ENCODE measurements at places on chromosomes 7 and 10.

- DNase-seq, result no peak
These were observed 388.3 kb upstream of the ETV1 start for GRCh38 chr7:14377646-14378266.

- DNase-seq, result no peak
These were observed 85.5 kb upstream of the ZNF800 start for GRCh38 chr7:127478024-127478355.

DNA sequence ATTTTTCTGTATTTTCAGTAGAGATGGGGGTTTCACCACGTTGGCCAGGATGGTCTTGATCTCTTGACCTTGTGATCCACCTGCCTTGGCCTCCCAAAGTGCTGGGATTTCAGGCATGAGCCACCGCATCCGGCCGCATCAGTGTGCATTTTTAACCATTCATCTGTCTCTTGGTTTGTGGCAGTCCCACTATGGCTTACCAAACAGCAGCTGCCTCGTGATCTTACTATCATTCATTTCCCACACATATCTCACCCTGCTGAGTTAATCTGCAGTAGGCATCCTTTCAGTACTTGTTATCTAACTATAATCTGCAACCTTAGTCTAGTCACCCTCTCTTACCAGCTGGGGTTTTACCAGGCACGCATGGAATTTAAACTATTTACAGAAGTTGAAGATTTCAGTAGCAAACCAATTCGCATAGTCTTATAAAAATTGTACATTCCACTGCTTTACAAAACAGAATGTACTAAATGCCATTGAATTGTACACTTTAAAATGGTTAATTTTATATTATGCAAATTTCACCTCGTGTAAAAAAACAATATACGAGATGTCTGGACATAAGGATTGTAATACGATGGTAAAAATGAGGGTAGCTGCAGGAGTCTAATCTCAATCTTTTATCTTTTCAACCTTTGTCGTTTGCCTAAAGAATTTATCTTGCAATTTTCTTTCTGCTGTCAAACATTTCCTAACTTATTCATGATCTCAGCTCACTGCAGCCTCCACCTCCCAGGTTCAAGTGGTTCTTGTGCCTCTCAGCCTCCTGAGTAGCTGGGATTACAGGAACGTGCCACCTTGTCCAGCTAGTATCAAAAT lies 4.6 kb upstream of the TBC1D12 start:
- no peak for DNase-seq

DNA sequence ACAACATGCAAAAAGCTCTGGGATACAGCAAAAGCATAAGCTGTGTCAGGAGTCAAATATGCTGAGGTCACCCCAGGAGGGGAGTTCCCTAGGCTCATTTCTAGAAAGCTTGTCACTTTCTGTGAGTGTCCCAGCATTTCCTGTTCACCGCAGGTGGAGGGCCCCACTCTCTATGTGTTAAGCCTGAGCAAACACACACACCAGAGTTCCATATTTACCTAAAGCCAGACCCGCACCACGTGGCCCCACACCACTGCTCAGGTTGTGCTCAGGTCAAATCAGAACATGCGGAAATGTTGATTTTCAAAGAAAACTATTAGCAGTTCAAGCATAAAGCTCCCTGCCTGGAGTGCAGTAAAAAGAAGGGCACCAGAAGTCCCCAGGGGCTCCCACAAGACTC lies 259.6 kb upstream of the PPP2R2D start:
- no peak for DNase-seq

DNA sequence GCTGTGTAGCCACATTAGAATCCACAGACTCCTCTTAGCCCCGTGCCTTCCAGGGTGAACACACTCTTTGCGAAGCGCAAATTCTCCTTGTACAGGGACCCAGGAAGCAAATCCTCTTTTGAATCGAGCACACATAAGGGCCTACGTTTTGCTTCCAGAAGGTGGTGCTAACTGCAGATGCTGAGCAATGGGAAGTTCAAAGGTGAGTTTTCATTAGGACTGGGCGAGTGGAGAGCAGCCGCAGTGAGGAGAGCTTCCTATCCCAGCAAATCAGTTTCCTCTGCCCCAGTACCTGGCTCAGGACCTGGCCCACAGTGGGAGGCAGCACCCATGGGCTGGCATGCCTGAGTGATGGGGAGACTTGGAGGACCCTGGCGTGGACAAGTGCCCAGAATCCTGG lies 23.5 kb upstream of the GPR26 start:
- DNase-seq, result no peak

DNA sequence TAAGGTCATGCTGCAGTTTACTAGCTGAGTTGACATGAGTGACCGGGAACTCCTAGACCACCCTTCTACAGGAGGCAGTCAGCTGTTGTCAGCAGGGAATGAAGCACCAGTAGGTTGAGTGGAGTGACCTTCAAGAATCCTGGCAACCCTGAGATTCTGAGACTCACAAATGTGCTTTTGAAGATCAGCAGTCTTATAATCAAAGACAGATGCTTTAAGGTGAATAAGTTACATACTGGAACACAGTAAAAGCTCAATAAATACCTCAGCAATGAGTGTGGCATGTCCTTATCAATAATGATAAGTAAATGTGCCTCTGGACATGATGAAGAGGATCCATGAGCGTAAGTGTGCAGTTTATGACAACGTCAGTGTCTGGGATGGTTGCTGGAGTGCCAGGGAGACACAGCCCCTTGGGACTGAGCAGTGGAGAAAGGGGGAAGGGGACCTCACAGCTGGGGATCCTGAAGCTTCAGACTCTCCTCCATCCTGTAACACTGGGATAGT lies 11.9 kb upstream of the OR6V1 start:
- no peak for DNase-seq

DNA sequence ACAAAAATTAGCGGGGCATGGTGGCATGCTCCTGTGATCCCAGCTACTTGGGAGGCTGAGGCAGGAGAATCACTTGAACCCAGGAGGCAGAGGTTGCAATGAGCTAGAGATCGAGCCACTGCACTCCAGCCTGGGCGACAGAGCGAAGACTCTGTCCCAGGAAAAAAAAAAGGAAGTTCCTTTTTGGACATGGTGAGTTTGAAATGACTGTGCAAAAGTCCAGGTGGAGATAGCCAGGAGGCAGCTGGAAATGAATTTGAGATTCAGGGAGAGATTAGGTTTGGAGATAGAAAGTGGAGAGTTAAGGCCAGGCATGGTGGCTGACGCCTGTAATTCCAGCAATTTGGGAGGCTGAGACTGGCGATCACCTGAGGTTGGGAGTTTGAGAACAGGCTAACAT lies 139.1 kb downstream of the MARCHF5 start:
- DNase-seq, result no peak

- DNase-seq, result no peak
These were observed 74.3 kb downstream of the PLXNA4 start for GRCh38 chr7:132501956-132502355.

GRCh38 chr10:132303361-132304115 lies 4.2 kb downstream of the STK32C start:
- DNase-seq, result no peak

DNA sequence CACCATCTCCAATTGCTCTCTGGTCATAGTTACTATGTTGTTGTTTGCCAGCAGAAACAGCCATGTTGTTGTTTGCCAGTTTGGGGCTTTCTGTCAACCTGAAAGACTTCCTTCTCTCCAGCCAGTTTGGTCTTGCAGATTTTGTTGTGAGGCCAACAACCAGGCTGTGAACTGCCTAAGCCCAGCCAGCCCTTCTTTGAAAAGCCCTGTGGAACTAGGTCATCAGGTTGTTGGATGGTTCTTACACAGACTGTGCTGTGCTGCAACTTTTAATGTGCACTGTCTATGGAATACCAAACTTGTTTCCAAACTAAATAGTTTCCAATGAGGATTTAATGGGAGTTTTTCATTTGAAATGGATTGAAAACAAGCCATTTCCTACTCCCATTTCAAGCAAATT lies 592.7 kb upstream of the GALNT17 start:
- no peak for DNase-seq

DNA sequence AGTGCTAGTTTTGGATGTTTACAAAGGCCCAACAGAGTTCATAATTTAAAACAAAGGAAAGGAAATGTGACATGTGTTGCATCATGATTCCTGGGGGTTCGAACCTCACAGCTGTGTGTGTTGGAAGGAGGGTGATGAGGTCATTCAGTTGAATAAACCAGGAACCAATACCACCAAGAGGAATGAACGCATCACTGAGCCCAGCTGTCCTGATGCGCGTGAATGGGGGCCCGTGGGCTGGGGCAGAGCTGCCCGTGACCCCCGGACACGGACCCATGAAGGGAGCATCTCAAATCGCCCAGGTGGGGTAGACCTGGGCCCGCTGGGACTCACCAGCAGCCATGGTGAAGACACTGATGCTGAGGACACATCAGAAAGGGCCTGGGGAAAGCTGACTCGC lies 33.0 kb downstream of the BRI3 start:
- DNase-seq, result no peak

GRCh38 chr10:62268027-62268398 lies 631 bp downstream of the RTKN2 start:
- DNase-seq, result no peak

Data from smooth muscle cell of the brain vasculature (primary cell).